ENCODE measurements at places on chromosomes 6 and 20.

DNA sequence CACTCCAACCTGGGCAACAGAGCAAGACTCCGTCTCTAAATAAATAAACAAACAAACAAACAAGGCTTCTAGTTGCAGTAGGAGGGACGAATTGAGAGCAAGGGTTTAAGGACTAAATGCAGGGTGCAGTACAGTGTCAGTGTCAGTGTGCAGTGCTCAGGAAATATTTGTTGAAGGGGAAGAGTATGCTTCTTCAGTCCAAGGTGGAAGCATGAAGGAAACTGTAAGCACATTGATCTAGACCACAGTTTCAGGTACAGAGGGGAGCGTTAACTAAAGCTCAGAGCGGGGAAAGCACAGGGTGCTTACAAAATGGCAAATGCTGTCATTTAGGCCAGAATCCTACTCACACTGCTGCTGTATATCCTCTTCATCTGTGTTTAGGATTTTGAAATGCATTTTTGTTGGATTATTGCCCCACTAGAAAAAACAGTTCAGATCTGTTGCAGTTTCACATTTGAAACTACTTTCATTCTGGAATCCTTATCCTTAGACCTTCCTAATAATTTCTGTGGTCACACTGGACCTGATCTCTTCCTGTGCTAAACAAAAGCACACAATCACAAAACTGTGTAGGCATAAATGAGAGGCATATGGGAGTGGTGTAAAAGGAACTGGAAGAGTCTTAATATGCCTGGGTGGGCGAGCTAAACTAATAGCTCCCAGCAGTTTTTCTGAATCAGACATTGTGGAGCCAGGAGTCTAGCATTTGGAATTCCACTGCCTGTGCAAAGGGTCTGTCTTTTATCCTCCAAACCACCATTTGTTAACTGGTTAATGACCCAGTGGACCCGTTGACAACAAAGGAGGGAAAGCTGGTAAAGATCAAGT is 41.4 kb downstream of the CBFA2T2 start:
- no peak for DNase-seq

GRCh38 chr6:136007345-136007744 is 155.8 kb downstream of the PDE7B start:
- DNase-seq: no peak

DNA sequence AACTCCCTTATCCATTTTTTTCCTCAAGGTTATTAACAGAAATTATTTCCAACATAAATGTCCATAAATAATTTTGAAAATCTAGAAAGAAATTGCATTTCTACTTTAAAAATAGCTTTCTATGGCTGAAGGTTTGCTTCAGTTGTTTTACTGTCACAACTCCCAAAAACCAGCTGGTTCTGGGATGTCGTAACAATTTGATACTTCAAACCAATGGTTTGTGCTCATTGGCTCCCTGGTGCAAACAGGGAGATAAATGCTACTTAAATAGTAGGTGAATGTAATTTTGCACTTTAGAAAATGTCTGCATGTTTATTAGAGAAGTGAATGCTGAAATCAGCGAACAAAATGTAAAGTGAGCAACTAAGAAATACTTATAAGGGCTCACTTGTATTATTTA is 31.1 kb downstream of the LAMA2 start:
- no peak for DNase-seq

DNA sequence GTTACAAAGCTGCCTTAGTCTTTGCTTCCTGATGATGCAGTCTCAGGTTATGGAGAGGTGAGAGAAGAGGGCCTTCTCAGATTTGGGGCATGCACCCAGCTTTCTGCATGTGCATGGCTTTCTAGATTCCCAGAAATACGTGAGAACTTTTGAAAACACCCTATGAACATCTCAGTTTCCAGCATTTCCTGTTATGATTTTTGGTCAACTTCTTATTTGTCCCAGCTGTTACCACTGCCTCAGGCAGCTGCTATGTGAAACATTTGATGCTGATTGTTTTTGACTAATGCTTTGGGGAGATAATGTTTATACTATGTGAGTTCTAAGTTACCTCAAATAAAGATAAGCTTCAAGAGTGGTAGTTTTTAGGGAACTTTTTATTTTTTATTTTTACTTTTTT is 9.5 kb upstream of the SNAP25 start:
- DNase-seq: no peak

- DNase-seq: no peak
These were observed 3.6 kb upstream of the MATN4 start for GRCh38 chr20:45311589-45312211.

DNA sequence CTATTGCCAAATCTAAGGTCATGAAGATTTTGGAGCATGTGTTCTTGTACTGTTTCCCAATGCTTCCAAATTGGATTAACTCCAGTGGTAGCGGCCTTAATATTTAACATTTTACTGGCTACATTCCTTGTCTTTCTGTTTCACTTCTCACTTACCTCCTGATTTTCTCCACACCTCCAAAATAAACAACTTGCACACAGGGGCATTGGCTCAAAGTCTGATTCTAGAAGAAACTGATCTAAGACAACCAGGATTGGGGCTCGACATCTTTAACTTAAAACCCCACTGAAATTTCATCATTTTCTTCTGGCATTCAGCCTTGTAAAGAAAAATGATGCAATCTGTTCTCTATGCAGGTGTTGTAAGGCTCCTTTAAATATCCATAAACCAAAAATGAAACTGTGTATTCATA is 557.9 kb upstream of the ID4 start:
- DNase-seq: no peak

- DNase-seq: peak; percentile 77
These were observed at the start of gene PRSS35 for GRCh38 chr6:83511901-83512681. Gene PRSS35, plus strand, starts transcription at chr6:83512534. Its CDS starts 10,908 bp downstream, at chr6:83523442.

GRCh38 chr6:78093906-78094305 is 441.1 kb downstream of the MEI4 start:
- DNase-seq: no peak

- DNase-seq: peak; percentile 60
These were observed 44.9 kb downstream of the OR2B2 start for GRCh38 chr6:27867051-27867944.

- no peak for DNase-seq
These were observed 110.6 kb upstream of the SIRPA start for GRCh38 chr20:1784586-1784985.

- peak; percentile 82 for DNase-seq
These were observed at the start of gene SCUBE3 for GRCh38 chr6:35213824-35214756. Gene SCUBE3, plus strand, starts transcription at chr6:35213956. Its CDS starts 463 bp downstream, at chr6:35214419.

DNA sequence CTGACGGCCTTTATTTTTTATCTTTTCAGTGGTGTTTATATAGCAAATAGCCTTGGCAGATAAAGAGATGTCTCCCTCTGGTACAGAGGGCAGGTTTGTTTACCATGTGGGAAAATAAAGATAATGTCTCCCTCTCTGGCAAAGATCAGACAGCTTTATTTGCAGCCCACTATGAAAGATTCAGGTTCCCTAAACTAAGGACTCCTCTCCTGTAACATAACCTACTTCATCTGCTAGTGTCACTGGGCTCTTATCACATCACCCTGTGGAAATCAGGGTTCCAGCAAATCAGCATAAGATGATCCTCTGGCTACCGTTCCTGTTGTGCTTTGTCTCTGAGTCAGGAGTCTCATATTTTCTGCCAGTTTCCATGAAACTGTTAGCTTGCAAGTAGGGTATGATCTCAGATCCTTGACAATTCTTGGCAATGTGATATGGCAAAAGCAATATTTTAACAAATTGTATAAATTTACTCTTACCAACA is 3.1 kb downstream of the FBXL4 start:
- no peak for DNase-seq

- DNase-seq: no peak
These were observed 10.3 kb upstream of the C6orf58 start for GRCh38 chr6:127566651-127567050.

DNA sequence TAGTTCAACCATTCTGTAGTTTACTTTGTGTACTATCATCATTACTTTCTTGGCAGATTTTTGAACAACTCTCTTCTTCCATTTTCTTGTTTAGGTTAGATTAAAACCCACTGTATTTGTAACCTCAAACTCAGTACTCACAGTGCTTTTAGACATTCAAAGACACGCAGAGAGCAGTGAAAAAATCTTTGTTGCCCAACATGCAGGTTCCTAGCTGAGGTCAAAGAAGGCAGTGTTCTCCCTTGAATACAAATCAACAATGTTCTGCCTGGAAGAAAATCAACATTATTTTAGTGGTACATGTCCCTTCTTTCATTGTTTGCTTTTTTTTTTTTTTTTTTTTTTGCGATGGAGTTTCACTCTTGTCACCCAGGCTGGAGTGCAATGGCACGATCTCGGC is 11.2 kb downstream of the CYB5R4 start:
- DNase-seq: no peak

DNA sequence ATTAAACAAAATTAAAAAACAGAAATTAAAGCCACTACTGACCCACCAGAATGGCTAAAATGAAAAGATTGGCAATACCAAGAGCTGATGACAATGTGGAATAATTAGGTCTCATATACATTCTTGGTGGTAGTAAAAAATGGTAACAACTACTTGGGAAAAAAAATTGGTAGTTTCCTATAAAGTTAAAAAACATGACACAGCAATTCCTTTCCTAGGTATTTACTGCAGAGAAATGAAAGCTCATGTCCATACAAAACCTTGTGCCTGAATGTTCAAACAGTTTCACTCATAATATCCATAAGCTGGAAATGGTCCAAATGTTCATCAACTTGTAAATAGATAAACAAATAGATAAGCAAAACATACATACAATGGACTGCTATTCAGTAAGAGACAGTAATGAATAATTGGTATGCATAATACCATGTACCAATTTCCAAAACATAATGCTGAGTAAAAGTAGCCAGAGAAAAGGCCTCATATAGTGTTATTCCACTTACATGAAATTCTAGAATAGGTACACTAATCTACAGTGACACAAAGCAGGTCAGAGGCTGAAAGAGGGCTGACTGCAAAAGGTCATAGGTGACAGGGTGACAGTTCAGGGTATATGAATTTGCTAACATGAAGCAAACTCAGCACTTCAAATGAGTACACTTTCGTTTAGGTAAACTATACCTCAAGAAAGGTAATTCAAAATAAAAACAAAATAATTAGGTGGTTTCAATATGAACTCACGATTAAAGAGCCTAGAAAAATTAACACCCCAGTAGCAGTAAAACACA is 53.0 kb downstream of the B3GAT2 start:
- no peak for DNase-seq

GRCh38 chr6:21167790-21168189 is 425.8 kb upstream of the SOX4 start:
- DNase-seq: no peak

DNA sequence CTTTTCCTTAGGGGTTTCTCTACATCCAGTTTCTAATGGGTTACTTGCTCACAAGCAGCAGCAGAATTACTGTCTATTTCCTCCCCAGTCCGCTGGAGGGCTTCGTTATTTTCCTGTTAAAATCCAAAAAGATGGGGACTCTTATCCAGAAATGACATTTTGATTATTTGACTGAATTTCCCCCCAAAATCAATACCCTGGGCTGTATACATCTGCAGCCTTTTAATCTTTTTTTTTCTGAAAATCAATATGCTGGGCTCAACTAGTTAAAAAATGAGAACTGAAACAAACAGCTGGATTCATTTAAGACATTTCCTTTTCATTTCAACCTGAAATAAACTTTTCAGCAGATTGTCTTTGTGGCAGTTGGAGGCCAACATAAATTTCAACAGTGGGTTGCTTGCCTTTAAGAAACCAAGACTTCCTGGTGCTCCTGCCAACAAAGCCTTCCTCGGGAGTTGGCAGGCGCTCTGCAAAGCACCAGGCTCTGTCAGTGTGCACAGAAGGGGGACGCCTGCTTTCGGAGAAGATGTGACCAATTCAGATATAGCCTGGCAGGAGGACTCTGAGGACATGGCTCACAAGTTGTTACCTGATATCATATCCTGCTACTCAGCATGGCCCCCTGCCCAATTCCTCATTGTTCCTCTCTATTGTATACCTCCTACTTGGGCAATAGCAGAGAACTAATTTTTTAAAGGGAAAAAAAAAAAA is 204.7 kb upstream of the ARG1 start:
- no peak for DNase-seq

DNA sequence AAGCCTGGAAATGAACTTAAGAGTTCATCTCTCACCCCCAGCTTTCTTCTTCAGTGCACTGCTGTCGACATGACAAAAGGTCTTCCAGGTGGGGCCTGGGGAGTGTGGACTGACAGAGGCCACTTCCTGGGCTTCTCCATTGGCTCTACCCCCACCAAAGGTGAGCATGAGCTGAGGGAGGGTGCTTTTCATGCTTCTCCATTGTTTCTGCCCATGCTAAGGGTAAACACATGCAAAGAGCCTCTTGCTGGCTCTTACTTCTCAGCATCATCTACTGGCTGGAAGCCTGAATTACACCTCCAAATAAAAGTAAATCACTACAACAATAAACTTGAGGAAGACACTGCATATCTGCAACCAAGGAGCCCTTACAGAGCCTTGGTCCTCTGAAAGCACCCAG is 227.2 kb downstream of the EPM2A start:
- DNase-seq: no peak

DNA sequence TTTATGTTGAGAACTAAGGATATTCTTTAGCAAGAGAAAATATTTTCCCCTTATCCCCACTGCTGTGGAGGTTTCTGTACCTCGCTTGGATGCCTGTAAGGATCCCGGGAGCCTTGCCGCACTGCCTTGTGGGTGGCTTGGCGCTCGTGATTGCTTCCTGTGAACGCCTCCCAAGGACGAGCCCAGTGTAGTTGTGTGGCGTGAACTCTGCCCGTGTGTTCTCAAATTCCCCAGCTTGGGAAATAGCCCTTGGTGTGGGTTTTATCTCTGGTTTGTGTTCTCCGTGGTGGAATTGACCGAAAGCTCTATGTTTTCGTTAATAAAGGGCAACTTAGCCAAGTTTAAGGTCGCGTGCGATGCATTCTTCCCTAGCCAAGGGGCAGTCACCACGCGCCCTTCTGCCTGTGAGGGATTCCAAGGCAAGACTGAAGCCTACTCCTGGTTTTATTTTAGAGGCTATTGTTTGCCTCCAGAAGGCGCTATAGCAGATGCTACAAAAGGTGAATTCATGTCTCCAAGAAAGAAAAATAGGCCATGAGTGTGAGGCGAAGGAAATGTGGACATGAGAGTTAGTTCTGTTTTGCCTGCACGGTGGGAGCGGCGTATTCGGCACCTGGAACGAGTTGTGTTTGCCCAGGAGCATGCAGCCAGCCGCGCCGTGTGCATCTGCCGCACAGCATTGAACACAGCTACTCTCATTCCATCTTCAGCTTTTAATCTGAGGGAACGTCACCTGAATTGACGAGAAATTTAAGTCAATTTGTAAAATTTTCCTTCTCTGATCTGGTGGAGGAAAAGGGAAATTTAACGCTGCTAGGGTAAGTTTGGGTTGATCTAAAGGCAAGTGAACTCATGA is 40.3 kb upstream of the IRF4 start:
- no peak for DNase-seq

- DNase-seq: no peak
These were observed 42.3 kb downstream of the RPP40 start for GRCh38 chr6:4961322-4962168.

Data from neuronal stem cell (in vitro differentiated cells).